ENCODE measurements at places on chromosomes 1 and 21. TPM values are rescaled to one million over a fixed set of nuclear protein-coding genes. Genes with fewer than 3 reads are reported as not detected.

- peaks cover 11% of the 10 kb centered on the region for H3K4me1 ChIP-seq
- H3K27me3 ChIP-seq = peaks cover 23% of the 10 kb centered on the region
- peaks cover 4% of the 10 kb centered on the region for H3K36me3 ChIP-seq
- no peak for DNase-seq
- peak overlapping the region; percentile 56 for H3K4me3 ChIP-seq
These were observed 339 bp downstream of the LHX4 start for GRCh38 chr1:180230416-180230790.

DNA sequence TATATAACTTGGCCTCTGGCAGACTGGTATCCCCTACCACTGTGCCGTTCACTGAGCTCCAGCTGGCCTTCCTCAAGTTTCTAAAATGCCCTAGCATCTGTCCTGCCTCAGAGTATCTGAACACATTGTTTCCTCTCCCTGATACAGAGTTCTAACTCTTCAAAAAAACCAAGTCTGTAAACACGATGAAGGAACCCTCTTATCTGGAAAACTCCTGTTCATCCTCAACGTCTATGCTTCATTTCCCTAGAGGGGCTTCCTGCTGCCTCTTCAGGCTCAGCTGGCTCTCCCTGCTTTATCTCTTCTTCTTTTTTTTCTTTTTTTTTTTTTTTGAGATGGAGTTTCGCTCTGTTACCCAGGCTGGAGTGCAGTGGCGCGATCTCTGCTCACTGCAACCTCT is 5.6 kb downstream of the BSDC1 start:
- H3K27ac ChIP-seq = no peak overlapping the region
- no peak overlapping the region for H3K4me3 ChIP-seq
- peaks cover 13% of the 10 kb centered on the region for H3K36me3 ChIP-seq
- H3K4me1 ChIP-seq = peaks cover 11% of the 10 kb centered on the region
- DNase-seq = no peak

DNA sequence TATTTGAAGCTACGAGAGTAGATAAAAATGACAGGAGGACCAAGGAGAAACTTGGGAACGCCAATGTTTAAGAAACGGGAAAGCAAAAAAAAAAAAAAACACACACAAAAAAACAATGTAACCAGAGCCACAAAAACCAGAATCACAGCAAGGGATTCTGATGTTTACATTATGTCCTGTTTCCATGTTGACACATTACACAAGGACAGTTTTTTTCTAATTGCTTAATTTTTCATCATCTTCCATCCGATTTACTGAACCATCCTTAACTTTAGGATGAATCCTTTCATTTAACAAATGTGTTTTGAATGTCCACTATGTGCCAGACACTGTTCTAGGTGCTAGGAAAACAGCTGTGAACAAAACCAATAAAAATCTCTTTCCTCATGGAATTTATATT is 1.4 kb upstream of the BCL10 start:
- H3K27me3 ChIP-seq = peaks cover 11% of the 10 kb centered on the region
- H3K36me3 ChIP-seq = peaks cover 4% of the 10 kb centered on the region

DNA sequence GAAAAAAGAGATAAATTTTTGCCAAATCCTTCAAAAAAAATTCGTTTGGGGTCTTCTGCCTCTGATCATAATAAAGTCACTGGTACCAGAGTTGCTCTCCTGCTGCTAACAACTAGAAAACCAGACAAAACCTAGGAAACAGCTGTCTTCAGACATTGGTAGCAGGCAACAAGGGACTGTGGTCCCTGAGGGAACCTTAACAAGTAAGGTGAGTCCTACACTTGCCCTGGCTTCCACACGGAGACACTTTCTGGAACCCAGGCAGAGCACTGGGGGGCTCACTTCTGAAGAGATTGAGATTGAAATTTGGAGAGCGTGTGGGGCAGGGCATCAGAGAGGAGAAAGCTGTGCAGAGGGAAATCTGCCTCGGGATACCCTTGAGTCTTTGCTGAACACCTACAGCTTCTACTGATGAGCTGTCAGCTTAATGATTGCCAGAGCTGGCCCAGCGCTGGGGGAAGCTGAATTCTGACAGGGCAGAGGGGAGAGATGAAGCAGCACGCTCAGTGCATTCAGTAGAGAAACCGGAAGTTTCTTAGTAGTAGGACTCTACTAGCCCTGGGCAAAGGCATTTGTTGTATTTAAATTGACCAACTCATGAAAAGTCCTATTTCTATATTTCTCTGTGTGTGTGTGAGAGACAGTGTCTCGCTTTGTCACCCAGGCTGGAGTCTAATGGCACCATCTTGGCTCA is 18.5 kb upstream of the FAM89A start:
- no peak for DNase-seq
- H3K36me3 ChIP-seq = peaks cover 4% of the 10 kb centered on the region
- no peak overlapping the region for H3K4me3 ChIP-seq
- peaks cover 9% of the 10 kb centered on the region for H3K4me1 ChIP-seq
- peaks cover 3% of the 10 kb centered on the region for H3K27me3 ChIP-seq
- no peak overlapping the region for H3K27ac ChIP-seq

DNA sequence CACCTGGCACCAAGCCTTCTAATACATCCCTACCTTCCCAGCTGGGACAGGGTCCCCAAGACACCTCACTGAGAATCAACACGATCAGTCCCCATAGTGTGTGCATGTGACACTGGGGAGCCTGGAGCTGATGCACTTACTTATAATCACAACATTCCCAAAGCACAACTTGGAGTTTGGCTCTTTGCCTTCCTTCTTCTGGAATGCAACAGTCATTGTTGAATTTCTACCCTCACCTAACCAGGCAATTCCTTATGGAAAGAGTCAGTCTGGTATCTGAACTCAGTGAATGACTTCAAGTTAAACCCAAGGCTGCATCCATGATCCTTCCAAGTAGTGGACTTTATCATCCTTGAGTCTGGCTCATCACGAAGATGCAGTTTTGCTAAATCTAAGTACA is 86.1 kb downstream of the DSCAM start:
- H3K4me1 ChIP-seq = no peaks in the 10 kb centered on the region
- H3K36me3 ChIP-seq = no peaks in the 10 kb centered on the region
- no peak overlapping the region for H3K27ac ChIP-seq
- H3K27me3 ChIP-seq = peaks cover 8% of the 10 kb centered on the region
- H3K4me3 ChIP-seq = no peak overlapping the region
- no peak for DNase-seq

- no peaks in the 10 kb centered on the region for H3K36me3 ChIP-seq
- no peaks in the 10 kb centered on the region for H3K4me1 ChIP-seq
- H3K4me3 ChIP-seq = no peak overlapping the region
- no peak for DNase-seq
- H3K27ac ChIP-seq = no peak overlapping the region
- H3K27me3 ChIP-seq = peaks cover 2% of the 10 kb centered on the region
These were observed 482.9 kb downstream of the PTBP2 start for GRCh38 chr1:97204468-97204867.

DNA sequence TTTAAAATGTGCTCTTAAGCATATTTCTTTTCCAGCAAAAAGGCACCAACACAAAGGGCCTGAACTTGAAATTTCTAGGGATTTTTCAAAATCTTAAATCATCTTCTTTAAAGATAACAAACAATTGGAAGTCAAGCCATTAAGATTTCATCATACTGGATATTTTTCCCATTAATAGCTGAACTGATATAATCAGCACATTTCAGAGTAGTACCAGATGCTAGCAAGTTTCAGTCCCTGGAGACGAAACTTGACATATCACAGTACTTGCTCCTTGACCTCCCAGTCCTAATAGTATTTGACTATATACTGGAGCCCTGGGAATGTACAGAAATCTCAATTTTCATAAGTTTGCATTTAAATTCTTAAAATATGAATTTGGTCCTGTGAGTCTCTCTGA is 10.2 kb upstream of the CDC7 start:
- no peaks in the 10 kb centered on the region for H3K4me1 ChIP-seq
- H3K27ac ChIP-seq = no peak overlapping the region
- H3K4me3 ChIP-seq = no peak overlapping the region
- H3K36me3 ChIP-seq = no peaks in the 10 kb centered on the region
- no peak for DNase-seq
- H3K27me3 ChIP-seq = peaks cover 1% of the 10 kb centered on the region

GUCA2A gene
- not detected for total RNA-seq

TFF1 gene
- total RNA-seq = not detected

CELA2B gene
- not detected for total RNA-seq

- no peaks in the 10 kb centered on the region for H3K27me3 ChIP-seq
- H3K4me1 ChIP-seq = peaks cover 14% of the 10 kb centered on the region
- no peak overlapping the region for H3K4me3 ChIP-seq
- DNase-seq = no peak
- H3K36me3 ChIP-seq = peaks cover under 1% of the 10 kb centered on the region
- no peak overlapping the region for H3K27ac ChIP-seq
These were observed 88.1 kb downstream of the UCK2 start for GRCh38 chr1:165915480-165915879.

DNA sequence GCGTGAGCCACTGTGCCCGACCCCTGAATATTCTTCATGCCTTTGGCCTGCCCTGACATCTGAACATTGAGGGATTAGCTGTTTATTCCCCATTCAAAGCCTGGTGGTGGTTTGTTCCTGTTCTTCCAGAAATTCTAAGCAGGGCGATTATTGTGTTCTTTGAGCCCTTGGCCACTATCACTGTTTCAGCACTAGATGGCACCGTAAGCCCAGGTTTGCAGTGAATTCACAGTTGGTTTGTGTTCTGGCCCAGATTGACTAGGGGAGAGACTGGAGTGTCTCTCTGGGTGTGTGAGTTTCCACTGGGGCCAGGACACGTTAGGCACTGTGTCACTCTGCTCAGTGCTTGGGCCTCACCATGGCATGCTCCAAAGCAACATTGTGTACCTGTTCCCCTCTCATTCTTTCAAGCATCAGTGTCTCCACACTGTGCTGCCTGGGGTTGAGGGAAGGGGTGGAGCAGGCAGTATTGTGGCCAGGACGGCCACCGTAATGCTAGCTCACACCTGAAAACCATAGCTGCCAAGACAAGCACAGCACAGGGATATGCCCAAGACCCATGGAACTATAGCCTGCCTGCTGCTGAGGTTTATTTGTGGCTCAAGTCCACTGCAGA is 52.7 kb downstream of the PKN2 start:
- peak; percentile 42 for DNase-seq
- H3K27me3 ChIP-seq = no peaks in the 10 kb centered on the region
- no peak overlapping the region for H3K27ac ChIP-seq
- H3K4me1 ChIP-seq = peaks cover 7% of the 10 kb centered on the region
- H3K36me3 ChIP-seq = peaks cover 3% of the 10 kb centered on the region

DNA sequence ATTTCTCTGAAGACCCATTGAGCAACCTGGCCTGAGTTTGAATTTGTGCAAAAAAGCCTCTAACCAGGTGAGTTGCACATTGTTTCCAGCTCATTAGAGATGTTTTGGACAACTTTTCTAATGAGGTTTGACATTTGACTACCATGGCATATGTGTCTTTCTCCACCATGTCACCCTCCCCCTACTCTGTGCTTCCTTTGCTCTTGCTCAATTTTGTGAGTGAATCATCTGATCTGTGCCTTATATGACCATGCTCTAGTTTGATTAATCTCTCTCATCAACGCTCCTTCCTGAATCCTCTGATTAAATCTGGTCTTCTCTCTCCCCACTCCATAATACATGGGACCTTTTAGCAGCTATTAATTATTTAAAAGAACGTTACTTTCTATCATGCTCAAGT is 144.8 kb upstream of the SAMSN1 start:
- no peaks in the 10 kb centered on the region for H3K4me1 ChIP-seq
- no peaks in the 10 kb centered on the region for H3K36me3 ChIP-seq
- no peak overlapping the region for H3K27ac ChIP-seq
- peaks cover 1% of the 10 kb centered on the region for H3K27me3 ChIP-seq
- no peak for DNase-seq

GRCh38 chr1:77832901-77833300 is 53.5 kb downstream of the MIGA1 start:
- H3K36me3 ChIP-seq = peaks cover 4% of the 10 kb centered on the region
- H3K4me1 ChIP-seq = no peaks in the 10 kb centered on the region
- DNase-seq = no peak
- no peaks in the 10 kb centered on the region for H3K27me3 ChIP-seq

DNA sequence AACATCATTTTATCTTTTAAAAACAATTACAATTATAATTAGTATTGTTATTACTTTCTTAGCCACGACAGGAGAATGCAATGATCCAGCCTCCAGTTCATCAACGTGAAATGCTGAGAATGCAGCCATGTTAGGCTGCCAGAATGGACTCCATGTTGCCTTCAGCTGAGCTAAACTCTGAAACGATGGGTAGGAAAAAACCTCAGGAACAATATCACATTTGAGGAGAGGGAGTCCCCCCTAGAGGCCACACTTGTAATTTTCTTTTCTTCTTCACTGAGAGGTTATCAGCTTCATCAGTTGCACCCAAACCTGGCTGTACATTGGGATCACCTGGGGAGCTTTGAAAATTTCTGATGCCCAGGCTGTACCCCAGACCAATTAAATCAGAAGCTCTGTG is 34.6 kb upstream of the DNAH14 start:
- H3K27me3 ChIP-seq = no peaks in the 10 kb centered on the region
- no peak overlapping the region for H3K27ac ChIP-seq
- H3K36me3 ChIP-seq = peaks cover 4% of the 10 kb centered on the region
- no peak for DNase-seq

GRCh38 chr1:10489291-10490055 is 14.7 kb downstream of the PEX14 start:
- no peak for DNase-seq
- peaks cover 9% of the 10 kb centered on the region for H3K36me3 ChIP-seq
- H3K27ac ChIP-seq = no peak overlapping the region
- H3K4me3 ChIP-seq = no peak overlapping the region

DNA sequence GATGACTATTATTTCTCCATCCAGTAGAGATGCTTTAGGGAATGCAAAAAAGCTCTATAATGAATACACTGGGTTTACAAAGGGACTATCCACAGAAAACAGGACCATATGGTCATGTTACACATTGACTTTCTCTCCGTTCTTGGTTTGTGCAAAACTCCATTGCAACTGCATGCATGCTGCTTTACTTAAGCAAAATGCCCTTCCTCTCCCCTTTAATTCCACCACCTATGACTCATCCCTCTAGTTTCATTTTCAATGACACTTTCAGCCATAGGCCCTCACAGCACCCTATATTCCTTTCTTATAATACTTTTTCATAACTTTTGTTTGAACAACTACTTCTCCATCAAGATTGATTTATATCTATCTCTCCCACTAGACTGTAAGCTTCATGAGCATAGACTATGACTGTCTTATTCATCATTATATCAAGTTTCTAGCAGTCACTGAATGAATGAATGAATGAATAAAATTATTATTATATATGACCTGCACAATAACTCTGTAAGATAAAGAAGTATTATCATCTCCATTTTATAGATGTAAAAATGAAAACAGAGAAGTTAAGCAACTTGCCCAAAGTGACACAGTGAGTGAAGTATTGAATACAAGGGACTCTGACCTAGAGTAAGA is 248.9 kb downstream of the PLPP3 start:
- no peak overlapping the region for H3K27ac ChIP-seq
- H3K4me1 ChIP-seq = no peaks in the 10 kb centered on the region
- no peak overlapping the region for H3K4me3 ChIP-seq
- no peak for DNase-seq
- no peaks in the 10 kb centered on the region for H3K27me3 ChIP-seq

DNA sequence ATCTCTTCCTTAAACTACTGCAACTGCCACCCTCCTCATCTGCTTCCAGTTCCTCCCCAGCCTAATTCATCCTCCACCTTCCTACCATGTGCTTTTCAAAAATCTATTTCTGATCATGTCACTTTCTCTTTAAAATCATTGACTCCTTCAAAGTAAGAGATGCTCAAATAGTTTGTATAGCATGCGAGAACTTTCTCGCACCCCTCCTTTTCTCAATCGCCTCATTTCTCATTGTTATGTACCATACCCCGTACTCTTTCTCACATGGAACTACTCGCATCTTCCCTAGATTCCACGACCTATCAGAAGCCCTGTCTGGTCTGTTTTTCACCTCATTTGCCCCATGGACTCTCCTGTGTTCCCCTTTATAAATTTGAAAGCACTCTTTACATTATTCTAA is 238.2 kb downstream of the NRIP1 start:
- H3K27ac ChIP-seq = no peak overlapping the region
- H3K4me3 ChIP-seq = no peak overlapping the region
- DNase-seq = no peak
- H3K36me3 ChIP-seq = no peaks in the 10 kb centered on the region

All from endothelial cell (in vitro differentiated cells).